ENCODE measurements at places on chromosomes 1 and 21.

DNA sequence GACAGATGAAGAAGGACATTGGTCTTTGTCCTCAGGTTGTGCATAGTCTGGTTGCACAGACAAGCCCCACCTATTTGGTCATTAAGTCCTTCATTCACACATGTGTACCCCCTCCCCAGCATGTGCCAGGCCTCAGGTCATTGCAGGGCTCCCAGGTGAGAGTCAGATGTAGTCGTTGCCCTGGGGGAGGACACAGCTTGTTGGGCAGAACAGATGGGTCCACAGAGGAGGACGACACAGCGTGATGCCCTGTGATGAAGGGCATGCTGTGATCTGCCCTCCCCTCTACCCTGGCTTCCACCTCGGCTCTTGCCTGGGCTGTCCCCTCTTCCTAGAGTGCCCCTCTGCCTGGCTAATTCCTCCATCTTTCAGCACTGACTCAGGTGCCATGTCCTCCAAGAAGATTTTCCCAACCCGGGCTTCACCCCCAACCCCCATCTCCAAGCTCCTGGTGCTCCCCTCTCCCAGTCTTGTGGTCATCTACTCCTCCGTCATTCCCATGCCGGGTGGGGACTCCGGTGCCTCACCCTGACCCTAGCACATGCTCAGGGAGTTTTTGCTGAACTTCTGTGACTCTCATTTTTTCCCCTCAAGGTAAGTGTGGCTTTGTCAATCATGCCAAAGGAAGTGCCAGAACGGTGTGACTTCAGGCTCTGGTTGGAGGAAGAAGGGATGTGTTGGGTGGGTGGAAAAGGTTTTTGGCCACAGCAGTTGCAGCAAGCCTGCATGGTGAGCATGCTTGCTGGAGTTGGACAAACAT is 220.5 kb downstream of the FOXD2 start:
- no peak for DNase-seq

GRCh38 chr1:176959191-176959820 is 205.2 kb downstream of the ASTN1 start:
- no peak for DNase-seq

DNA sequence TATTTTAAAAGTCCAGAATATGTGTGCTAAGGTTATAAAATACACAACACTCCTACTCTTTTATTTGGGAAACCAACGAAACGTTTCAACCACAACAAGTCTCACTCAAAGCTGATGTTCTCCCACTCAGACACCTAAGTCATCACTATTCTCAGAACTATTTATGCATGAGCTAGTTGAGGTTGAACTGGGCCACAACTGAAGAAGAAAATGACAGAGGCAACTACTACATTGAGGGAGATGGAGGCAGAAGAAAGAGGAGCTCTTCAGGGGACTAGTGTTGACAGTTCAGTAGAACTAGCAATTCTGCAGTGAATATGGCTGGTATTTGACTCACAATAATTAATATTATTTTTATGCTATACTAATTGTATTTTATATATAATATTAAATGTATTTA is 198.2 kb downstream of the SEC16B start:
- no peak for DNase-seq

DNA sequence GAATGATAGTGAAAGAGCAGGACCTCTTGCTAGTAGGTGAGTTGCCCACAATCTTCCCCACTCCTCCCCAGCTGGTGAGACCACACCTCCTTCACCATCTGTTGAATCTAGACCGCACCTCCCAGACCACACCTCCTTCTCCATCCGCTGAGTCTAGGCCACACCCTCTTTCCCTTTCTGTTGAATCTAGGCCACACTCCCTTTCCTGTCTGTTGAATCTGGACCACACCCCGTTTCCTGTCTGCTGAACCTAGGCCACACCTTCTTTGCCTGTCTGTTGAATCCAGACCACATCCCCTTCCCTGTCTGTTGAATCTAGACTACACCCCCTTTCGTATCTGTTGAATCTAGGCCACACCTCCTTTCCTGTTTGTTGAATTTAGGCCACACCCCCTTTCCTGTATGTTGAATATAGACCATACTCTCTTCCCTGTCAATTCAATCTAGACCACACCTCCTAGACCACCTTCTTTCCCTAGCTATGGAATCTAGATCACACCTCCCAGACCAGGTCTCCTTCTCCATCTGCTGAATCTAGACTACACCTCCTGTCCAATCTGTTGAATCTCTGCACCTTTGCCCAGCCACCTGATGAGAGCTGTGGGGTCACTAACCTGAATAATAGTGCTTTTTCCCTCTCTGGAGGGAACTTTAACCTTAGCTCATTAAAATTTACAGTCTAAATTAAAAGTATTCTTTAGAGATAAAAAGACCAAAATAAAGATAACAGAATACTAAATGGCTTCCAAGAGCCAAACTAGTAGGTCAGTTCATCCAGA is 116.3 kb downstream of the DAB1 start:
- peak; percentile 22 for DNase-seq

DNA sequence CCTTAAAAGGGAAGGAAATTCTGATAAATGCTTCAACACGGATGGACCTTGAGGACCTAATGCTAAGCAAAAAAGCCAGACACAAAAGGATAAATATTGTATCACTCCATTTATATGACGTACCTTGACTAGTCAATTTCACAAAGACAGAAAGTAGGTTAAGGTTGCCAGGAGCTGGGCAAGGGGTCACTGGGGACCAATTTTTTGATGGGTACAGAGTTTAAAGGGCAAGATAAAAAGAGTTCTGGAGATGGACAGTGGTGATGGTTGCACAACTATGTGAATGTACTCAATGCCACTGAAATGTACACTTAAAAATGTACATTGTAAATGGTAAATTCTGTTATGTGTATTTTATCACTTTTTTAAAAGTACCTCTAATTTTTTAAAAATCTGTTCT is 32.1 kb upstream of the SLAMF9 start:
- DNase-seq, result no peak

DNA sequence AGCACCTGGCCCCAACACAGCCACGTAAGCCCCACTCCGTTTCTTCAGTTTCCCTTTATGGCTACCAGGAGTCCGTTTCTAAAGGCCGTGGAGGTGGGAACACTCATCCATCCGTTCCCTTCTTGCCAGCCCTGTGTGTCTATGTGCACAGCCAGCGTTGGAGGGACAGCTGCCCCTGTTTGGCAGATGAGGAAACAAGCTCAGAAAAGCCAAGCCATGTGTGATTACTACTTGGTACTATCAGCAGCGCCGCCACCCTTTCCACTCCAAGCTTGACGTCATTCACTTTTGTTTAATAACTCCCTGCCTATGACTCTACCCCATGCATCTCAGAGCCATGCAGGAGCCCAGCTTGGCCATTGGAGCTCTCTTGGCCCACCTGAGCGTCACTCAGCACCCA is 3.5 kb downstream of the LRP8 start:
- DNase-seq, result no peak

DNA sequence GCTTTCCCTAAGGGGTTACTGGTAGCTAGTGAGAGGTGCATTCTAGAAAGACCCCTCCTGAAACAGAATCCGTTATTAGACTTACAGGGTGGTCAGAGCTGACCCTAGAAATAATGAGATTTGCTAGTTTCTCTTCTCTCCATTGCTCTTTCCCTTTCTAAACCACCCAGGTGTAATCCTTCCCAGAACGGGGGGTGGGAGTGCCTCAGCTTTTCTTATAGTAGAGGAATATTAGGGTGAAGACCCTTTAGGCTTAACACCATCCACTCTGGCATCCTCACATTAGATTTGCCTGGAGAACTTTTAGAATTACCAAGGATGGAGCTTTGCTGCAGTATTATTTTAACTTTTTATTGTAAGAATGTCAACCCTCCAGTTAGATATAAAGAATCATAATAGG is 49.4 kb downstream of the CAPN9 start:
- DNase-seq, result no peak

DNA sequence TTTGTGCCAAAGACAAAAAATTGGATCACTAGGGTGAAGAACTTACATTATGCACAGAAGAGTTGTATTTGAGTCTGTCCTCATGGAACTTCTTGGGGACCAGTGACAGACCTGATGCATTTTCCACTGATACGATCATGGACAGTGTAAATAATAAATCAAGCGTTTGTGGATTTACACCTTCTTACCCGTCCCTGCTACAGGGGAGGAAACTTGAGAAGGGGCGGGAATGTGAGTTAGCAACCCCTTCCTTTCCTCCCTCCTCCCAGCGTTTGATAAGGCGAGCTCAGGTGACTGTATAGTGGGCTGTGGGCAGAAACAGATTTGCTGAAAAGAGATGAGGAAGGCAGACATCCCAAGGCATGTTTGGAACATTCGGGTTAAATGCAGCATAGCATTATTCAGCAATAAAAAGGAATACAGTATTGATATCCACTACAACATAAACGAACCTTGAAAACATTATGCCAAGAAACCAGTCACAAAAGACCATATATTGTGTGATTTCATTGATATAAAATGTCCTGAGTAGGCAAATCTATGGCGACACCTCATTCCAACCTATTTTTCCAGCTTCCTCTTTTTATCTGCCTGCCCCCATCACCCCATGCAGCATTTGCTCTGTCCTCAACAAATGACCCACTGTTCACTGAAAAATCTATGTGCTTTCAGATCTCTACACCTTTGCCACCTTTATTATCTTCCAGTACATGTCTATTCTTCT is 128.7 kb downstream of the ZZZ3 start:
- DNase-seq, result no peak

DNA sequence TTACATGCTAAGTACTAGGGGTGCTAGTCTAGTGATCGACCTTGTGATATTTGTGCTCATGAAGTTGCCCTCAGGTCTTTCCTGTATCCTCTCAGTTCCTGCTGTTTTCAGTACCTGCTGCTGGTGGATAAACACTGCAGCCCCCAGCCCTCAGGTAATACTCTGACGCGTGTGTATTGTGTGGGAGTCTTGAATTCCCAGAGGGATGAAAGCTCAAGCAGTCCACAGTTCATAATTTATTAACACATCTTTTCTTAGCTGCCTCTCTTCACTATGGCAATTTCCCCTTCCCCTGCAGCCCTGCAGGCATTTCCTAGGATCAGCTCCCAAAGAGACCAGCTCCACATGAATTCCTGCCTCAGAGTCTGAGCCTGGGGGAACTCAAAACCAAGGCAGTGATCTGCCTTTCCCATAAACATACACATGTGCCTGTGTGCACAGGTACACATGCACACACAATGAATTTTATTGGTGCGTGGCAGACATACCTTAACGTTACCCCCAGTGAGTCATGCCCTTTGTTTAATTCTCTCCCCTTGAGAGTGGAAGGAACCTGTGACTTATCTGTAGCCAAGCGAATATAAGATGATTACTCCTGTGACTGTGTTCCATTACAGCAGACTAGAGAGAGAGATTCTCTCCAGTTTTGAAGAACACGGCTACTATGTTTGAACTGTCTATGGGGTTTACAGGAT is 14.1 kb upstream of the HMGCS2 start:
- no peak for DNase-seq

DNA sequence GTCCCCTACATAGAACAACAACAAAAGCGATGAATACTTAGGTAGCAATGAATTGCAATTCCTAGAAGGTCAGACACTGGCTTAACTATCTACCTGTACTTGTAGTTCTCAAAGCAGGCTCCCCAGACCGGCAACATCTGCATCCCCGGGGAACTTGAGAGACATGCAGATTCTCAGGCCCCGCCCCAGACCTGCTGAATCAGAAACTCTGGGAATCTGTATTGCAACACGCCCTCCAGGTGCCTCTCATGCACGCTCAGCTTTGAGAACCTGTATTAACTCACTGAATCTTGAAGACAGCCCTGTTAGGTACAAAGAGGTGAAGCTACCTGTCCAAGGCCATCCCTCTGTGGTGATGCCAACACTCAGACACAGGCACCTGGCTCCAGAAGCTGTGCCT is 128.1 kb downstream of the KAZN start:
- DNase-seq, result no peak

DNA sequence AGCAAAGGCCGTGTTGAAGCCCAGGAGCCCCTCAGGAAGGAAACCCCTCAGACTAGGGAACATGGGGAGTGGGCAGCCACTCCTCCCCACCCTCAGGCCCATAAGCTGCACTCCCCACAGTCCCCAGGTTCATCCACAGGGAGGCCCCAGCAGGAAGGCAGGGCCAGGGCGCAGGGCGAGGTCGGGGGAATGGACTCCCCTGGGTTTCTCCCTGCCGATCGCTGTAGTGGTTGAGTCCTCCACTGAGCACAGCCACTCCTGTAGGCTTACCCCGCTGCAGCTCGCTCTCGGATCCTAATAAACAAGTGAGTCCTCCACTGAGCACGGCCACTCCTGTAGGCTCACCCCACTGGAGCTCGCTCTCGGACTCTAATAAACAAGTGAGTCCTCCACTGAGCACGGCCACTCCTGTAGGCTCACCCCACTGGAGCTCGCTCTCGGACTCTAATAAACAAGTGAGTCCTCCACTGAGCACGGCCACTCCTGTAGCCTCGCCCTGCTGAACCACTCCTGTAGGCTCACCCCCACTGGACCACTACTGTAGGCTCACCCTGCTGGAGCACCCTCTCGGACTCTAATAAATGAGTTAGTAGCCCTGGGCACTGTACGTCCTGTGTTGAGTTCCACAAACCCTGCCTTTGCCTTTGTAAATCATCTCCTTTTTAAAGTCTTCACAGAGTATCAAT is 16.2 kb upstream of the COL18A1 start:
- no peak for DNase-seq

Data from activated CD8-positive, alpha-beta memory T cell treated with anti-CD3 and anti-CD28 coated beads for 1 hour (primary cell).